ENCODE measurements at places on chromosomes 5 and 9. TPM values are rescaled to one million over a fixed set of nuclear protein-coding genes. Genes with fewer than 3 reads are reported as not detected.

DNA sequence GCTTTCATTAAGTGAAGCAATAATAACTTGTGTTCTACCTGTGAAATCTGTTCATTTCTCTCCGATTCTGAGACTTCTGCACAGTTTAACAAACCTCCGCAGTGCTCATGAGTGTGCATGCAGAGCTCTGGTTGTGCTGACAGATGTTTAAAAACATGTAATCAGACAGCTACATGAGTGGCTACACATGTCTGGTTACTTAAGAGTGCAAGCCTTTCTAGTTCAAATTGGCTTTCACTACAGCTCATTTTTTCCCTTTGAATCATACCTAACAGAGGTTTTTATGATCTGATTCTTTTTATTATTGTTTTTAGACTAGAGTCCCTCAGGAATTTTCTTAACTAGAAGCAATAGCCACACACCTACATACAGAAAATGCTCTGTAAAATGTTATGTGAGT is 310.2 kb downstream of the ARRDC3 start:
- no peak for DNase-seq

- DNase-seq, result no peak
These were observed 87.2 kb downstream of the PGM5 start for GRCh38 chr9:68443624-68444023.

DNA sequence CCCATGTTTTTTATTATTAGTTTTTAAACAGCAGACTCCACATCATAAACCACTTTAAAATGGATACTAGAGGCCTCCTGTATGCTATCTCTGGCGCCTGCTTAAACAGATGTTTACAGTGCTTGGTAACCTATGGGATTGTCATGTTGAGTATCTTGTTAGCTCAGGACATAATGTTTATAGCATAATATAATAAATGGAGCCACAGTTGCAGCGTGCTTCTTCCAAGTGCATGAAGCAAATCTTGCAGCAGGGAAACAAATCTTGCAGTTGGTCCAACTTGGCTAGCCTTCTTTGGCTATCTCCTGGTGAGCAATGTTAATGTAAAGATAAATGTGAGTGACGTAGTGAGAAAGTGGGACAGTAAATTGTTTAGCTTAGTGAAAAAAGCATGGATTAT is 2.8 kb downstream of the GHR start:
- DNase-seq, result no peak

GRCh38 chr5:6886866-6887265 is 173.6 kb downstream of the TENT4A start:
- DNase-seq, result no peak

DNA sequence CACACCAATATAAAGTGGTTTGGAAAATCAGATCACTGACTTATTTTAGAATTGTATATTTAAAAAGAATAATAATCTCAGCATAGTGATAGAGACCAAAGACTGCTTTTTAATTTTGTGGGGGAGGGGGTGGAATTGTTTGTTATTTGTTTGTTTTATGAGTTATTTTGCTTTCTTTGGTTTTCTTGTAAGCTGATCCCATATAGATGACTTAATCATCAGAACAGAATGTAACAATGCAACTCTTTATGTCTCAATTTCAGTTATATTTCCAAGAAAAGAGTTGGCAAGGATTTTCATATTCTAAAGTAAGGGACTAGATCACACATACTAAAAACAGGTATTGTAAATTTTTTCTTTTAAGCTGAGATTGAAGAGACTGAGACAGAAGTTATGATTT is 984.9 kb downstream of the TLE4 start:
- no peak for DNase-seq

The PLAC8L1 gene
- 0.49 TPM for total RNA-seq

GRCh38 chr9:122070728-122071515 is 22.2 kb downstream of the TTLL11 start:
- no peak for DNase-seq

DNA sequence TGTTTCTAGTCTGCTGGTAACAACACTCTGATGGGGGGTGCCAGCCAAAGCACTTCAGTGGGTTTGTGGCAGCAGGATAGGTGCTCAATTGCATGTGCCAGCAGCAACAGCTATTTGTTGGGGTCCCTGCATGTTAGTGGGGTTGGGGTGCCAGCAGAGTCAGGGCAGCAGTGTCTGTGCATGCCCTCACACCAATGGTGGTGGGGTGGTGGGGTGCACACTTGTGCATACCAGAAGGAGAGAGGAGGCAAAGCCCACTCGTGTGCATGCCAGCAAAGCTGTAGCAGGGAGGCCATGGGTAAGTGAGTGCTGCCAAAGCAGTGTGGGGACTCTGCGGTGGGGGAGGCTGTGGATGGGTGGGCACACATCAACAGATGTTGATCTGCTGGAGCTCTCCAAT is 232.2 kb downstream of the GABRG2 start:
- DNase-seq, result no peak
